ENCODE measurements at places on chromosomes 1 and 21. TPM values are rescaled to one million over a fixed set of nuclear protein-coding genes. Genes with fewer than 3 reads are reported as not detected.

The CCSAP gene
- 2.3 TPM for polyA plus RNA-seq

The SASS6 gene
- 0.69 TPM for polyA plus RNA-seq

The OR2T29 gene
- polyA plus RNA-seq, result not detected

The IFNLR1 gene
- polyA plus RNA-seq, result not detected

The MRPL39 gene
- 15.4 TPM for polyA plus RNA-seq

The LCK gene
- polyA plus RNA-seq, result not detected

The RCAN3 gene
- 4.0 TPM for polyA plus RNA-seq

The CNTN2 gene
- not detected for polyA plus RNA-seq

The ITLN2 gene
- not detected for polyA plus RNA-seq

The APCS gene
- polyA plus RNA-seq, result not detected

The NR1I3 gene
- polyA plus RNA-seq, result not detected

The NUDT17 gene
- polyA plus RNA-seq, result 2.8 TPM

The PKP1 gene
- polyA plus RNA-seq, result 0.36 TPM

The ILDR2 gene
- not detected for polyA plus RNA-seq

The CA6 gene
- polyA plus RNA-seq, result not detected

The S100A7 gene
- polyA plus RNA-seq, result not detected

The KRTAP19-3 gene
- not detected for polyA plus RNA-seq

The PDZK1IP1 gene
- not detected for polyA plus RNA-seq

The SPATA45 gene
- polyA plus RNA-seq, result not detected

The IGSF5 gene
- polyA plus RNA-seq, result not detected
